ENCODE measurements at places on chromosomes 11 and 22. TPM values are rescaled to one million over a fixed set of nuclear protein-coding genes. Genes with fewer than 3 reads are reported as not detected.

JAML gene
- not detected for total RNA-seq

BTBD18 gene
- not detected for total RNA-seq

FAM168A gene
- total RNA-seq, result 46.1 TPM

RFPL2 gene
- total RNA-seq, result not detected

SYT13 gene
- total RNA-seq, result 0.30 TPM

CEP164 gene
- total RNA-seq, result 43.3 TPM

HEPHL1 gene
- not detected for total RNA-seq

PYGM gene
- total RNA-seq, result 2.4 TPM

TRIM64 gene
- total RNA-seq, result not detected

DNA sequence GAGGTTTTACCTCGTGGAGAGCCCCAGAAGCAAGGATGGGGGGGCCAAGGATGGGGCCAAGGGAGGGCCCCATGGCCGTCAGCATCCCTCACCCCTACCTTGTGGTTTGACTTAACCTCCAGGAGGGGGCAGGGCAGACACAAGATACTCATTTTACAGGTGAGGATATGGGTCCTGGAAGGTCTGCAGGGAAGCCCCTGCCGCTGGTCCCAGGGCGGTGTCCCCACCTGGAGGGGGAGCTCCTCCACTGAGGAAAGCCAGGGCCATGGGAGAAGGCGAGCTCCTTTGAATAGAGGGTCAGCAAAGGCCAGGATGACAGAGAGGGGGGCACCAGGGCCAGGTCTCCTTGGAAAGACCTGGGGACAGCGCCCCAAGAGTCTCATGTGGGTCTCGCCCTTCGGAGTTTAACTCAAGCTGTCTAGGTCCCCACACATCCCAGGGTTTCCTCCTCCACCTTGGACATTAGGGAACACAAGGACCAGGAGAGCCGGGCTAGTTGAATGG, 5.9 kb upstream of the ADORA2A start:
- peak; percentile 48 for DNase-seq

DNA sequence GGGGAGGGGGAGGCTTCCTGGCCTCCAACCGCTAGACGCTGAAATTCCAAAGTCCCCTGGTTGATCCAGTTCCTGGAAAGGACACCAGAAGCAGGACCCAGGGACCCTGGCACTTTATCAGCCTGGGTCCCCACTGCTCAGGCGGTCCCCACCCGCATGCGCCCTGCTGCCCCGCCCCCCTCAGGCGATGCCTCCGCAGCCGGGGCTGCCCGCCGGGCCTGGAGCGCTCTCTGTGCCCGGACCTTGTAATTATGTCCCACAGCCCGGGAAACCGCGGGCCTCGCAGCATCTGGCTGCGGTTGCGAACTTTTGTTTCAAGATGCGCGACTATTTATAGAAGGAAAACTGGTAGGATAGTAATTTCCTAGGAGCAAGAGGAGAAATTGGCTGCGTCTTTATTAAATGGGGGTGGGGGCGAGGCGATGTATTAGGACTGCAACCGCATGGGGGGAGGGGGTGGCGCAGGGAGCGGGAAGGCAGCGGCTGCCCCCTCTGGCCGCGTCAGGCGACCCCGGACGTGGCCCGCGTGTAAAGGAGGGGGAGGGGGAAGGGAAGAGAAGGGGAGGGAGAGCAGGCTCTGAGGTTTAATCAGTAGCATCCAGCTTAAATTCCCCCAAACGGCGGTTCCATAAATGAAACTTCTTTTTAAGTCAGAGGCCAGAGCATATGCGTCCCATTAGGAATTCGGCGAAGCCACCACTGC, 6.1 kb downstream of the WNT7B start:
- DNase-seq, result no peak

GRCh38 chr11:42085736-42086135, 626.3 kb upstream of the LRRC4C start:
- DNase-seq, result no peak

DNA sequence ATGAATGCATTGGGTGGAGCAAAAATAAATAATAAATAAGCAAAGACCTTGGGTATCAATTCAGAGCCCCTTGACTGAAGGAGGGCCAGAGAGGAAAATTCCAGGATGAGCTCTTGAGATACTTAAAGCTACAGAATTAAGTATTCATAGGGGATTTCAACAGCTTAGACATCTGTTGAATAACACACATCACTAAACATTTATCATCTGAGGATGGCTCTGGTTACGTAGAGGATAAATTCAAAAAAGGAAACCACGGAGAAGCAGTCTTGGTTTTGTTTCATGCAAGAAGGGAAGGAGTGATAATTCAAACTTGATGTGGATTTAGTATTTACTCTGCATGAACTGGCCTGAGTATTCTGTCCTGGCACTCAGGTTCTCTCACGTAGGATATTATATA, 29.8 kb downstream of the ARHGAP42 start:
- peak; percentile 49 for DNase-seq

DNA sequence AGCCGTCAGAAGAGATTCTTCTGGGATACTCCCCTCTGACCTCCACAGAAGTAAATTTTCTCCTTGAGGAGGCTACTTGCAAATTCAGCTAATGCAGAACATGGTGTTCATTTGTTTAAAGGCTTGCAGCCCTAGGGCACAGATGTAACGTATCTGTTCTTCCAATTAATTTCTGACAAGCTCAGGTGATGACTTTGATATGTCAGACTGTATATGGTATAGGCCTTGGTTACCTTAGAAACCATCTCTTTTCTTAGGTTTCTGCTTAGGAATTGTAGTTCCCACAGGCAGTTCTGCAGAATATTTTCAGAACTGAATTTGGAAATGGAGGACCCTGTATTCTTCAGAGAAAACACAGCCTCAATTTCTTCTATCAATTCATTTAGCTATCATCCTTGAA, 117.1 kb downstream of the DDX10 start:
- DNase-seq, result no peak

DNA sequence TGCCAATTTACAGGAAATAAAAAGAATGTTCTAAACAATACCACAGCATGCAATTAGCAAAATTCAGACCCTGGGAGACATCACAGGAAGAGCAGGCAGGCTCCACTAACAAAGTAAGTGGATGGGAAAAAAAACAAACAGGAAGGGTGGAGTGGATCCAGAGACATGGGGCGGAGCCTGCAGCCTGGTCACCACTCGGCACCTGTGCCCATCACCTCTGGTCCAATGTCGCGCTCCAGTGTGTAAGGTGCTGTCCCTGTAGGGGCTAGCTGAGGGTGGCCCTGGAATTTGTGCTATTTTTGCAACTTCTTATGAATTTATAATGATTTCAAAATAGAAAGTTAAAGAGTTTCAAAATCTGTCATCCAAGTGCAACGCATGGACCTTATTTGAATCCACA, 11.0 kb upstream of the MOB2 start:
- DNase-seq, result no peak

GRCh38 chr11:20277014-20277413, 86.5 kb upstream of the HTATIP2 start:
- DNase-seq, result no peak

GRCh38 chr22:43433451-43434274, 21.8 kb downstream of the MPPED1 start:
- no peak for DNase-seq

DNA sequence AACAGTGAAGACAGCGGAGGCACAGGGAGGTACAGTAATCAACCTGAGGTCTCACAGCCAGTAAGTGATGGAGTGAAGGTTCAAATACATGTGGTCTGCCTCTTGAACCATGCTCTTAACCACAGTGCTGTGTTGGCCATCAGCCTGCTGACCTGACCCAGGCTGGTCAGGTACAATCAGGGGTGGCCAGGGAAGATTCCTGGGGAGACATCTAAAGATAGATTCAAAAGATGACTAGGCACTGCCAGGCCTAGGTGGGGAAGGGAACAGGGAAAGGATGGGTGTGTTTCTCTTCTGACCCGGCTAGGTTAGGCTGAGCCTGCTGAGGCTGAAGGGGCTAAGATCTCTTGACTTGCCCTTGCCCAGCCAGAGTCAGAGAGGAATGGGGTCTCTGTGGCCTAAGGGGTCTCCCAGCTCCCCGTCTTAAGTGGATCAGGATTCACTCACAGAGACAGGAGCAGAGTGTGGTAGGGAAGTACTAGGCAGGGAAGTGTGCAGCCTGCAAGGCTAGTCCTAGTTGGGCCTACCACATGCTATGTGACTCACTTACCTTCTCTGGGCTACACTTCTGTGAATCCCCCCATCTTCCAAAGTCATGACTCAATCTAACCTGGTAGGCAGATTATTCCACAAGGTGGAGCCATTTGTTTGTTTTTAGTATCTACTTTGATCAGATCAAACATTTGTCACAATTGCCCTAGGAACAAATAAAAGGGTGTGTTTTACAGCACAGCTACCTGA, 10.4 kb upstream of the SREBF2 start:
- DNase-seq, result peak; percentile 64

DNA sequence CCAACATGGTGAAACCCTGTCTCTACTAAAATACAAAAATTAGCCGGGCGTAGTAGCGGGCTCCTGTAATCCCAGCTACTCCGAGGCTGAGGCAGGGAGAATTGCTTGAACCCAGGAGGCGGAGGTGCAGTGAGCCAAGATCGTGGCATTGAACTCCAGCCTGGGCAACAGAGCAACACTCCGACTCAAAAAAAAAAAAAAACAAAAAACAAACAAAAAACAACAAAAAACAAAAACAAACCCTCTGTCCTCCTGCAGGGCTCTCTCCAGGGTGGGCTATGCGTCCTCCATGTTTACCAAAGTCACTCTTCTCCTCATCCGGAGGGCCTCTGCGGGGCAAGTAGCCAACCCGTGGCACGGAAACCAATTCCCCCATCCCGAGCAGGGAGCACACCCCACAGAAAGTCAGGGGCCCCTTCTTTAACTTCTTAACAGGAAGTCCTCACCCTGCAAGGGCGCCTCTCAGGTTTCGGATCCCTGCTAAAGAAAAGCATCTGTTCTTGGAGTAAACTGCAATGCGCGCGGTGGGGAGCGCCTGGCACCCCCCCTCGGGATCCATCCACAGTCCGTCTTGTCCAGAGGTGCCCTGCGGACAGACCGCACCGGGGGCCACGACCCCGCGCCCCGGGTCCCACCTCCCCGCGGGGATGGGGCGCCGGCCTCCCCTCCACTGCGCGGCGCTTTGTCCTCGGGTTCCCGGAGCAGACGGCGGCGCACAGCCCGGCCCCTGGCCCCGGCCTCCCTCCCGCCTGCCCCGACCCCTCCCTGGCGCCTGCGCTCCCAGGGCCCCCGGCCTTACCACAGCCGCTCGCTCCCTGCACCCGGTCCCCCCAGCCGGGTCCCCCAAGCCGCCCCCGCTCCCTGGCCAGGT, 712 bp downstream of the CERK start:
- DNase-seq, result peak; percentile 56

GRCh38 chr11:92473736-92474135, 249.1 kb downstream of the FAT3 start:
- DNase-seq, result peak; percentile 4

DNA sequence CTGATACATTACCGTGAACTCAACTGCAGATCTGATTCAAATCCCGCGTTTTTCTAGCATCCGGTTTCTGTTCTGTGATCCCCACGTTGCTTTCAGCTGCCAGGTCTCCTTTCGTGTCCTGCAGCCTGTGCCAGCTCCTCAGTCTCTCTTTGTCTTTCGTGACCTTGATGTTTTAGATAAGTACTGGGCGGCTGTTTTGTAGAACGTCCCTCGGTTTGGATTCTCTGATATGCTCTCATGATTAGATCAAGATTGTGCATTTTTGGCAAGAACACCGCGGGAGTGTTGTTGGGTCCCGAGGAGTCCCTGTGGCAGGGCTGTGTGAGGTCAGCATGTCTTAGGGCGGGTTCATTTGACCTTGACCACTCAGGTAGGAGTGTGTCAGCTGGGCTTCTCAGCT, 38.6 kb downstream of the KCNQ1 start:
- DNase-seq, result no peak

- no peak for DNase-seq
These were observed 29.7 kb upstream of the IGLL5 start for GRCh38 chr22:22857607-22858558.

GRCh38 chr11:95148938-95149337, 59.3 kb downstream of the ENDOD1 start:
- no peak for DNase-seq

GRCh38 chr11:71248251-71248570, 4.2 kb downstream of the SHANK2 start:
- DNase-seq, result no peak

GRCh38 chr22:45731798-45732495, 60.3 kb downstream of the ATXN10 start:
- DNase-seq, result peak; percentile 13
